ENCODE measurements at places on chromosomes 3 and 15.

- no peak for DNase-seq
Measured at GRCh38 chr15:74445816-74446763, 12.3 kb upstream of the SEMA7A start.

- DNase-seq: no peak
Measured at GRCh38 chr3:36011791-36012190, 368.5 kb upstream of the STAC start.

GRCh38 chr3:128521715-128522114 is 28.7 kb upstream of the GATA2 start:
- no peak for DNase-seq

DNA sequence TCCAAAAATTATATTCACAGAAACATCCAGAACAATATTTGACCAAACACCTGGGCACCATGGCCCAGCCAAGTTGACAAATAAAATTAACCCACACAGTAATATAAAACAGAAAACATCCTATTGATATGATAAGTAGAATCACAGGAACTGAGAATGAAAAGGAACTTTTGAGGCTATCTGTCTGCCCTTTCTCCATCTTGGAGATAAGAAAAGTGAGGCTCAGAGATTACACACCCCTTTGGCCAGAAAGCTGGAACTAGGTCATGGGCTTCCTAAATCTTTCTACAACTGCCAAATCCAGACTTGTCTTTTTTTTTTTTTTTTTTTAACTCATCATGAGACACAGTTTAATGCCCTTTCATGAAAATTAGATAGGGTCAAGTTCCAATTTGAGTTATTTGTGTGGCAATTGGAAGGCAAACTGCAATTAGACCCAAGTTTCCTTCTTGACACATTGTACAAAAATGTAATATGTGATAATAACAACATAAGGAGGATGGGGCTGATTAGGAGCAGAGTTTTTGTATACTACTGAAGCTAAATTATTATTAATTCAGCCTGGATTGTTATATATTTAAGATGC is 137.2 kb downstream of the RPL22L1 start:
- no peak for DNase-seq

DNA sequence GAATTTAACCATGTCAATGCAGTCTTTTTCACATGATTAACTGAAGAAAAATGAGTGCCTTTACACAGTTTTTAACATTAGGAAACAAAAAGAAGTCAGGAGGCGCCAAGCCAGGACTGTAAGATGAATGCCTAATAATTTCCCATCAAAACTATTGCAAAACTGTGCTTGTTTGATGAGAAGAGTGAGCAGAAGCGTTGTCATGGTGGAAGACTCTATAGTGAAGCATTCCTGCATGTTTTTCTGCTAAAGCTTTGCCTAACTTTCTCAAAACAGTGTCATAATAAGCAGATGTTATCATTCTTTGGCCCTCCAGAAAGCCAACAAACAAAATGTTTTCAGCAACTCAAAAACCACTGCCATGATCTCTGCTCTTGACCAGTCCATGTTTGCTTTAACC is 156.8 kb upstream of the CDIN1 start:
- DNase-seq: no peak

- DNase-seq: no peak
Measured at GRCh38 chr15:66789029-66790025, 87.3 kb downstream of the SMAD6 start.

DNA sequence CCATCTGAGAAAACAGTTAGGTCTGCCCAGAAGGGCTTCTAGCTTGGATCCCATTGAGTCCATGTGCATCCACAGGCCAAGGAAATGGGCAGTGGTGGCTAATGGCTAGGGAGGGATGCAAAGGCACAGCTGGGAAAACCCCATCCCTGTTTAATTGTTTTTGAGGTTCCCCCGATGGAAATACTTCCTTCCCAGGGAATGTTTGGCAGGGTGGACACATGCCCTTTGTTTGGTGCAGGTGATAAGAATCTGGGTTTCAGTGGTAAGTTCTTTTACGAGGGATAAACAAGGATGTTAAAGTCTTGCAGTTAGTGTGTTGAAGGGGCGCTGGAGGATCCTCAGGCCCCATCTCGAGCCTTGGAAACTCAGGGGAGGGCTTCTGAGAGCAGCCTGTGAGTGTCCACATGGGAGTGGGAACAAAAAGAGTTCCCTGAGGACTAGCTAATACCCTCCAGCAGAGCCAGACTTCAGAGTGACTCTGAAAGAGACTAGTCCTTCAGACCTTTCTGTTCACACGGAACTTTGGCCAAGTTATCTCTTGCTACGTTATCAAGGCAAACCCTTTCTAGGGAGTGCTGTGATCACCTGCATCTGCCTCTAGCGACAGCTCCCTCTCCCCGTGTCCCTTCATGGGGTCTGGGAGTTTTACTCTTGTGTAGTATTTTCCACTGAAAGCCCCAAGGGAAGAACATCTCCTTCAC is 17.4 kb downstream of the PTPRG start:
- no peak for DNase-seq

- DNase-seq: no peak
Measured at GRCh38 chr15:32904448-32904847, 186.6 kb downstream of the GREM1 start.

DNA sequence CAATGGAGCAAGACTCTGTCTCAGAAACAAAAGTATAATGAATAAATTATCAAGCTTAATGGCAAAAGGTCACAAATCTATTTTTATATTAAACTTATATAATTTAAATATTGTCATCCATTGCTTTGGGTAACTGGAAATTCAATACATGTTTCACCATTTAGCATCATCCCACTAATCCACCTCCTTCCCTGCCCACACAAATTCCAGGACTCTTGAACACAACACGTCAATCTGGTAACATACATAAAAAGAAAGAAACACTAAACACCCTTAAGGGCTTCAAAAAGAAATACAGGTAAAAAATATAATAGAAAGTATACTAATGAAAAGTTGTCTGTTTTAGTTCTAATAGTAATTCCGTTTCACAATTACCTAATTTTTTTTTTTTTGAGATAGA is 149.4 kb downstream of the STAG1 start:
- no peak for DNase-seq

DNA sequence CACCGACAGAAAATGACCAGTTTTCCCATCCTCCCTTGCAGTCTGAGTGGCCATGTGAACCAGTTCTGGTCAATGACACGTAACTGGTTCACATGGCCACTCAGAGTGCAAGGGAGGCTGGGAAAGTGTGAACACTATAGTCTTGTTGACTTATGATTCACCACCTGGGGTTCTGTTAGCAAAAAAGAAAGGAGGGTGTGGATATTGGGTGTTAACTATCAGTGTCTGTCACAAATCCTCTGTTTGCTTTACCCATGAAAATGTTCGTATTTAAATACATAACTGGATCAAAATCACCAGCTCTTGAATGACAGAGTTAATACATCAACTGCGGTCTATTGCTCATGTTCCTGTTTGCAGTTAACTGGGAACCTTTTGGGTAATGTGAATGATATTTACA is 92.3 kb downstream of the ADAMTSL3 start:
- DNase-seq: no peak

GRCh38 chr3:171950373-171950772 is 89.0 kb upstream of the FNDC3B start:
- no peak for DNase-seq

- DNase-seq: no peak
Measured at GRCh38 chr15:31236184-31237042, 90.2 kb upstream of the KLF13 start.

DNA sequence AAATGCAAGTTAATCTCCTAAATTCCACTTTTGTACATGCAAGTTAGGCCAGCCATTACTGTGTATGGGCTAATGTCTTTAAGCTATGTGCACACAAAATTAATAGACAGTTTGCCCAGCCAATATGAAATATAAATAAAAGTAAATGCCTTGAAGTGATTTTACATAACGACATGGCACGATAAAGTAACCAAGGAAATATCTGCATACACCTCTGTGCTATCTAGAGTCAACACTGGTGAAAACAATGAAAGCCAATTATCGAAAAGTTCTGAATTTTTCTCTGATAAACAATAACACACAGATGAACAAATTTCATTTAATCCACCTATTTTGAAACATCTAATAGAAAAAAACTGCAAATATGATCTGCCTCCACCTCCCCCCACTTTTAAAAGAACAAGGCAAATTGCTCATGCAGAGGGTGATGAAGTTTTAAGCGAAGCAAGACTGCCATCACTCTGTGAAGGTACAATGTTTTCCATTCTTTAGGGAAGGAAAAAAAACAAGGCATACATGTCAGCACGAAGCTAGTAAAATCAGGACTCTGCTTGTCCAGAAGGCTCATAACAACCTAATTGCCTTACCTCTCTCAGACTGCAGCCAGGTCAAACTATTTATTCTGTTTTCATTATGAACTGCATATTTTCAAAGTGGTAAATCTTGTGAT is 317.7 kb downstream of the MECOM start:
- DNase-seq: no peak

GRCh38 chr15:50353975-50354837 is 792 bp downstream of the GABPB1 start:
- peak; percentile 73 for DNase-seq

DNA sequence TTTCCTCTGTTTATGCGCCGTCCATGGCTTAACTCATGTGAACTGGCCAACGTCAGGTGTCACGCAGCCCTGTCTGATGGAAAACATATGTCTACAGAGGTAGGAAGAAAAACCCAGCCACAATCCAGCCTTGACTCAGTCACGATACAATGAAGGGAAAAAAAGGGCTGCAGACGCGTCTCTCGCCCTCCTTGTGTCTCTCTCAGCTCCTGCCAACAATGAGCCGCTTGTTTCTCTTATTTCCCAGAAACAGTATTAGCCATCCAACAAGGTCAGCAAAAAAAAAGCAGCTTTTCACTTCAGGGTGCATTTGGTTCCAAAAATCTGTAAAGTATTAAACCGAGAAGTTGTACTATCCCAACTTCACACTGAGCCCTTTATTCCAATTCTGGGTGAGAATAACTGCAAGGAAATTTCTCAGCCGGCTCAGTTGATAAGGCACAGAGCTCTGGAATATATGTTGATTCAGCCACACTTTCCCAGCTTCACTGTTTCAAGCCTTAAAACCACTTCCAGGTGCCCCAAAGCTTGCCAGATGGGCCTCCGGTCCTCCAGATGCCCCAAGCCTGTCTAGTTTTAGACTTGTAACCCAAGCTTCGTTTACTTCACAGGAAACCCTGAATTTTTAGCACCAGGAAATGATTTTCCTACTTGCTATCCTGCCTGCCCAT is 79.4 kb downstream of the TM4SF4 start:
- no peak for DNase-seq

GRCh38 chr3:10396083-10396482 is 75.2 kb upstream of the SEC13 start:
- DNase-seq: no peak

DNA sequence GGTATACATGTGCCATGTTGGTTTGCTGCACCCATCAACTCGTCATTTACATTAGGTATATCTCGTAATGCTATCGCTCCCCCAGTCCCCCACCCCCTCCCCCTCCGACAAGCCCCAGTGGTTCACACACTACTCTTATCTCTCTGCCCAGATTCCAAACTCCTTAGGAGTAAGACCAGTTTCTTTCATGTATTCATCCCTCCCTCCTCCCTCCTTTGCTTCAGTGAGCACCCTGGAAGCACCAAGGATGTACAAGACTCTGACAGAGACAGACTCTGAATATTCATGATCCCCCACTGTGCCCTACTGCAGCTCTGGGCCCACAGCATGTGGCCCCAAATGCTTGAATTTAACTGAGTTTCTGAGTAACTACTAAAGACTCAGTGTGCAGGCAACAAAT is 113.8 kb upstream of the RAD18 start:
- no peak for DNase-seq

- DNase-seq: no peak
Measured at GRCh38 chr3:64921281-64922065, 233.7 kb upstream of the ADAMTS9 start.

- DNase-seq: no peak
Measured at GRCh38 chr3:178562947-178563232, 26.7 kb downstream of the KCNMB2 start.

DNA sequence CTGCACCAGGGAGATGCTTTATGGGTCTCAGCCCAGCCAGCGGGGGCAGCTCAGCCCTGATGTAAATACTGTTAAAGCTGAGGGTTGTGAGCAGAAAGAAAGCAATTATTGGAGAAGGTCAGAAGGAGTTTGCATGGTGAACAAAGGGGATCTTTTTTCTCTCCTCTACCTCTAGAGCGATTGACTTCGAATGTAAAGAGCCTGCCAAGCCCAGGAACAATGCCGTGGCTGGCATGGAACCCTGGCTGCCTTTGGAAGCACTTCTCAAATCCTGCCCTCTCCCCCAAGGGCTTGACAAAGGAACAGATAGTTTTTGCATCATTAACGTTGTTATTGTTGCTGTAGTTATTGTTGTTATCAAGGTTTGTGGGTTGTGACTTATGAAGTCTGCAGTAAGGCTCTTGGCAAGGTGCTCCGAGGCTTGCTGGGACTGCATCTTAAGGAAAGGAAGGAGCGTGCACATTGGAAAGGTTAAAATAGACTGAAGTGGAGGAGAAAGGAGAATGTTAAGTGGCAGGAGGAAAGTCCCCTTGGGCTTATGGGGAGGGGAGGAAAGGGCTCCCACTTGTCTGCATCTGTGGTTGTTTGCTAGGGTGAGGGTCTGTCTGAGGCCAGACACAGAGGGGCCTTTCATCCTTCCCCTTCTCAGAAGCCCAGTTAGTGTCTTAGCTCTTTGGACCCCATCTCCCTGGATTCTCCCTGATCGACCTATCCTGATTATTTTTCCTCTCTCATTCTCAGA is 16.7 kb downstream of the PDIA5 start:
- DNase-seq: no peak

GRCh38 chr3:158732856-158733200 is 571 bp upstream of the RARRES1 start:
- no peak for DNase-seq

GRCh38 chr3:24086206-24086605 is 141.1 kb downstream of the NR1D2 start:
- DNase-seq: no peak

GRCh38 chr3:111968319-111969054 is 10.3 kb upstream of the ABHD10 start:
- no peak for DNase-seq

GRCh38 chr3:156668073-156668763 is 6.2 kb upstream of the TIPARP start:
- DNase-seq: peak; percentile 50

DNA sequence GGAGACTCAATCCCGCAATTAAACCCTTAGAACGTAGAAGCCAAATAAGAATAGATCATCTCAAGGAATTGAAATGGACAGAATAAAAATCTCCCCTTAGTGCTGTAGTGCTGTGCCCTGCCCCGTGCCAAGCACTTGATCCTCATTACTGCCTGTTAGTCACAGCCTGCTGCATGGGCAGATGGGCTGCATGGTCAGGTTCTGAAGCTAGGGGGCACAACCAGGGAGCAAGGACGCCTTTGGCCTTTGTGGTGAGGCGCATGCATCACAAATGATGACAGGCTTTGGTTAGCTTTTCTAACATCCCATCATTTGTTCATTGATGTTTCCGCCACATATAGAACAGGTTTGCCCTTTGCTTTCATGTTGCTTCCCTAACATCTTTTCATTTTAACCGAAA is 336.3 kb upstream of the ADAMTS9 start:
- no peak for DNase-seq

DNA sequence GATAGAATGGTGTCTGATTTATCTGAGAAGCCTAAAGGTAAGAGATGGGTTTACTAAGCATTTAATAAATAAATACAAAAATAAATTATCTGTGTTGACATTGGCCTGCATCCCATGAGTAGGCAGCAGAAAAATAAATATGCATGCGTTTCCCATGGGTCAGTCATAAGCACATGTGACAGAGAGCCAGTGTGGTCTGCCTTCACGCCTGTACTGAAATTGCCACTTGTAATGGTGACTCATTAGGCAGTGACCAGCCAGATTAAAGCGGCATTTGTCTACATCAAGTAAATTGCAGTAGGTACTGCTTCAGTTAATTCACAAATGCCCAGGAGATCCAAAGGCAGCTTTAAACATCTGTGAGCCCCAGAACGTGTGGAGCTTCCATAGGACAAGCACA is 399.6 kb downstream of the NAALADL2 start:
- no peak for DNase-seq
